Stimulated activated CD4-positive, alpha-beta T cell treated with anti-CD3 and anti-CD28 coated beads, TNF-alpha, amount 100 ng/mL, for 1 hour (primary cell): ENCODE measurements at places on chromosomes 1 and 21.

DNA sequence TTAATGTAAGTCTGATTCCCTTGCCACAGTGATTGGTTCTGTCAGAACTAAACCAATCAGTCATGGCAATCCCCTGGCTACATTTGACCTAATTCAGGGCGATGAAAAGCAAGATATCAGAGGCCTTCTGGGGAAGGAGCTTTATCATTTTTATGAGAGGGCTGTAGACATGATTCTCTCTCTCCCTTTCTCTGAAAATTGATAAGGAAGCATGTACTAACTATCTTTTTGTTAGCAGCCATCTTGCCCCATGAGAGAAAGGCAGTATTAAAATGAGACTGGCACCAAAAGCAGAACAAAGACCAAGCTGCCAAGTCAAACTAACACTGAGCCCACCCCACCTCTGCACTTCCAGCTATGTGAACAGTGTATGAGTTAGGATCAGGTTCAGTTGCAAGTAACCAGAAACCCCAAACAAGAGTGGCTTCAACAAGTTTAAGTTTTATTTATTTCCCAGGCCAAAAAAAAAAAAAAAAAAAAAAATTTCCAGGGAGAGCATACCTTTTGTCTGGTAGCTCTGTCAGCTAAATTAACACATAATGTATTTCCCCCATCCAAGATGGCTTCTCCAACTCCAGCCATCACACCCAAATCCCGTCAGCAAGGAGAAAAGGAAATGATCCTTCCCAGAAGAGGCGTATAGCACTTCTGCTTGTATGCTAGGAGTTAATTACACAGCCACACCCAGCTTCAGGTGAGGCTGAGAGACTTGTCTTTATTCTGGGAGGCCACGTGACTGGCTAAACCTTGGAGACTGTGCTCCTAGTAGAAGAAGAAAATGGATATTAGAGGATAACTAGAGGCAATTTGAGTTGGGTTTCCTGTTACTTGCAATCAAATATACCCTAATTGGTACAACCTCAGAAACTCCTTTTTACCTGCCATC, 105.8 kb upstream of the RALGPS2 start:
- DNase-seq: no peak

GRCh38 chr1:39957299-39958015, 2.5 kb downstream of the MFSD2A start:
- DNase-seq: no peak

- DNase-seq: no peak
Measured at GRCh38 chr1:224616756-224617409, 766 bp downstream of the CNIH3 start.

DNA sequence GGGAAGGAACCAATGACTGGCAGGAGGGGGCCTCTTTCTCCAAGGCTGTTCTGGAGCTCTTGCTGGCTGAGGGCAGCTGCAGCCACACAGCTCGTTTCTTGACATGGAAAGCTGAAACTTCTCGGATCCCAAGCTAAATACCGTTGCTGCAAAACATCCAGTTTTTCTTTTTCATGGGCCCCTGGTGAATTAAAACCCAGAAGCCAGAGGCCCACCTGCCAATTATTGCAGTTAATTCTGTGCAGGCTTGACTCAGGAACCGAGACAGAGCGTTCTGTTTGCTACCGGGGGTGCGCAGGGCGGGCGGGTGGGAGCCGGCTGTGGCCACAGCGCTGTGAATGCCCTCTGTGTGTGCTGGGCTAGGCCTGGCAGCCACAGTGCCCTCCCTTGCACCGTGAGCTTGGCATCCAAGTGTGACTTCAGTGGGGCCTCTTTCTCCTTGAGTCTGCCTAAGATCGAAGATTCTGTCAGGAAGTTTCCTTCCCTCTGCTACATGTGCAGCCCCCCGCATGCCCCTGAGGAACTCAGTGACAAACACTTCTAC, 19.9 kb upstream of the KCNE2 start:
- no peak for DNase-seq

DNA sequence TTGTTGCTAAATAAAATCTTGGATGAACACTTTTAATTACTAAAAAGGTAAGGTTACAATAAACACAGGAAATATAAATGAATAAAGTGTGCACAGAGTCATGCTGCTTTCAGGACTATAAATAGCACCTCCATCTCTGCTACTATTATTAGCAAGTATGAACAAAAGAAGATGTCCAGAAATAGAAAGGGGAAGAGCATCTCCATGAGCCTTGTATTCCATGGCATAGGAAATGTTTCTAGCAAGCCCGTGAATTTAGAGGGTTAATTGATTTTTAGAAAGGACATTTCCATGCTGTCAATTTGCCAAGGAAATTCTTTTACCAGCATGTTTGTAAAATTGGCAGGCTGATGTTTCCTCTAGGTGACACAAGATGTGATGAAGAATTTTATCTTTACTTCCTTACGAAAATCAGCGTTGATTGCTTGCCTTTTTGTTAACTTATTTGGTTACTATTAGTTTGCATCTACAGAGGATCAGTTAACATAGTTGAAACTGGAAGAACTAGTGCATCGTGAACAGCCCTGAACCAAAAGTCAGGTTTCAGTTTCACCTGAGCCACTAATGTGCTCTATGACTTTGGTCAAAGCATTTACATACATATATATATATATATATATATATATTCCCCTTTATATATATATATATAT, 45.3 kb downstream of the NR5A2 start:
- DNase-seq: no peak

DNA sequence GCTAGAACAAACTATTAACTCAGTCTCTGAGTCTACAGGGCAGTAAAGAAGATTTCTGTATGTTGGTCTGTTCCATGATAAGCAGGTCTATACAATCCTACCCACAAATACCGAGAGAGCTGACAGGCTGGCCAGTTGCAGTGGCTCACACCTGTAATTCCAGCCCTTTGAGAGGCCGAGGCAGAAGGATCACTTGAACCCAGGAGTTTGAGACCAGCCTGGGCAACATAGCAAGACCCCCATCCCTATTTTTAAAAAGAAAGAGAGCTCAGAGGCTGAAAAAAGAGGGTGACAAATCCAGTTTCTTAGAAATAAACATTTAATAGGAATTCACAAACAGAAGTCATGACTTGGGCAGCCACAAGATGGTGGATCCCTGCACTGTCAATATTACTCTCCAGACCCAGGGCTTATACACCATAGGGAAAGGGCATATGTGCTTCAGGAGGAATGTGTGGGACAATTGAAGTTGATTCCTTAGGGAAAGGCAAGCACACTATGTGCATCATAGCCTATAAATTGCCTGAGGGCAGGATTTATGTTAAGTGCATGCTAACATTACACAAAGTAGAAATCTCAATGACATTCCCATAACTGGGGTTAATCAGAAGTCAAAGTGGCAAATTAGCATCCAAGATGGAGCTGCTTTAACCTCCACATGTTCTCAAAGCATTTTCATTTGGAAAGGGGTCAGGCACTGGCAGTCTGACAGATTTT, 66.8 kb downstream of the SLC16A1 start:
- no peak for DNase-seq

DNA sequence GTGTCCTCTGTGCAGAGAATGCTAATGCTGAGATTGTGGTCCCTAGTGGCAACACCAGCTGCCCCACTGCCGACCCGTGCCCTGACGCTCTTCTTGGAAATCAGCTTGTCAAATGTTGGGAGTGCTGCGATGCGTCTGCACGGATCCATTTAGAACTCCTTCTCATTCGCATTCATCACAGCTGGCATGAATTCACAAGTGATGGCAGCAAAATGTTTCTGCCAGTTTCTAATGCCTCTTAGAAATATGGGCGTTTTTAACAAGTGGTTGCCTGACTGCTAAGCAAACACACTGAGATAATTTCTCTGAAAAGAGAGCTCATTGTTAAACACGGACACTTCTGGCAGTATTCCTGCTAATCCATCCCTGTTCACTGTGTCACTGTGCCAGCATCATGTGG, 131.9 kb upstream of the KCNJ6 start:
- no peak for DNase-seq

DNA sequence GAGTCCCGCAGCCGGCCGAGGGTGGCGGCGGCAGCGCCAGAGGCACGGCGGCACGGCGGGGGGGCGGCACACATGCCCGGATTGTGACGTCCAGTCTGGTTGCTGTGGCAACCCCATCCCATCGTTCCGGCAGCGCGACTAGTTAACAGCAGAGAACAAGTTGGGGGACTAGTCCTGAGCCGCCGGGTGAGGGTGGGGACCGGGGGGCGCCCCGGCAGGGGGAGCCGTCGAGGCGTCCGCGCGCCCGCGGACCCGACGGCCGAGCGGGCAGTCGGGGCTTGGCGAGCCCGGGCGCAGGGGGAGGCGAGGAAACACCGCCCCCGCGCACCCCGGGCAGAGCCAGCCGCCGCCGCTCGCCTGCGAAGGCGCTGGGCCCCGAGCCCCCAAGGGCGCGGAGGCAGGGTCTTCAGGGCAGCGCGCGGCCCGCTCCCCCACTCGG, at the start of gene CHD5:
CHD5 (minus strand) TSS at position 54 of the 439 bp plus-strand sequence. CDS start 298 bp downstream, outside the sequence.
- no peak for DNase-seq

DNA sequence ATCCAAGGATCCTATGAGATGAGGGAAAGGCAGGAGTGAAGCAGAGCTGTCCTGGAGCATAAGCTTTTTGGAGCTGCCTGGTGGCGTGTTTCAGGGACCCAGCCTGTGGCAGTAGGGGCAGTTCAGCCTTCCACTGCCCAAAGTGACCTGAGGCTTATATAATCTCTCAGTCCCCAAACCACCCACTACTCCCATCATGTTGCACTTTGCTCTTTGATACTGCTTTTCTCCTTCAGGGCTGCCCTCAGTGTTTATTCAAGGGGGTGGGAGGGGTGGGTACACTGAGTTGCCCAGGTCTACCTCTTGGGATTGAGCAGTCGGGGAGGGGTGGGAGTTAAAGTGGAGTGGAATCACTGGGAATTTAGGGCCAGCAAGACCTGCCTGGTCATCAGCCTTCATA, 9.3 kb downstream of the HCN3 start:
- DNase-seq: no peak

GRCh38 chr1:94117259-94117851, 3.6 kb downstream of the ABCA4 start:
- no peak for DNase-seq

GRCh38 chr1:173862769-173863223, 5.0 kb downstream of the GAS5 start:
- no peak for DNase-seq

- no peak for DNase-seq
Measured at GRCh38 chr1:243390162-243390791, 134.4 kb downstream of the SDCCAG8 start.

- no peak for DNase-seq
Measured at GRCh38 chr21:17848228-17848627, 29.1 kb upstream of the C21orf91 start.

- DNase-seq: no peak
Measured at GRCh38 chr1:236821091-236821627, 26.1 kb downstream of the MTR start.

DNA sequence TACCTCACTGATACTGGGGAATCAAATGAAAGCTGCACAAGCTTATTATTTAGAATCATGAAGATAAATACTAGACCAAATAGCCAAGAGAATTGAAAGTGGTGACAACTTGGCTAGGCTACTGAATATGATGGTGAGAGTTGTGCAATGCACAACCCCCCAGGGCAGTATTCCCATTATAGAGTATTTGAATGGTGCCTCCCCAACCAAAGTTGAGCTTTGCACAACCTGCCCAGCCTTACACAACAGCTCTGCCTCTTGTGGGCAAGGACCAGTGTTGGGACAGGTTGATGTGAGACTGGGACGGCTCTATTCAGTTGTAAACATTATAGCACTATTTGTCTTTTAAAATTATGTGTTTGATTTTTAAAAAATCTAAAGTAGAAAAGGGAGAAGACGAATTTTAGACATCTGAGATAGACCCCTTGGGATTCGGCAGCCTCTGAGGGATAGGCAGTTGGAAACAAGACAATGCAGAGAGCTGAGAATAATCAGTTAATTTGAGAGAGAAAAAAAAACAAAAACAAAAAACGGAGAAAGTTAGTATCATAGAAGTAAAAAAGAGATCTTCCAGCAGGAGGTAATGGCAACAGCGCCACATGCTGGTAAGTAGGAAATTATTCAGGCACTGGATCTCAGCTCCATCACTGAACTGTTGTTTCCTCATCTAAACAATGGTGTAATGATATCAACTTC, 91.0 kb upstream of the KCNA3 start:
- DNase-seq: peak; percentile 19
